ENCODE measurements at places on chromosomes 13 and 19.

DNA sequence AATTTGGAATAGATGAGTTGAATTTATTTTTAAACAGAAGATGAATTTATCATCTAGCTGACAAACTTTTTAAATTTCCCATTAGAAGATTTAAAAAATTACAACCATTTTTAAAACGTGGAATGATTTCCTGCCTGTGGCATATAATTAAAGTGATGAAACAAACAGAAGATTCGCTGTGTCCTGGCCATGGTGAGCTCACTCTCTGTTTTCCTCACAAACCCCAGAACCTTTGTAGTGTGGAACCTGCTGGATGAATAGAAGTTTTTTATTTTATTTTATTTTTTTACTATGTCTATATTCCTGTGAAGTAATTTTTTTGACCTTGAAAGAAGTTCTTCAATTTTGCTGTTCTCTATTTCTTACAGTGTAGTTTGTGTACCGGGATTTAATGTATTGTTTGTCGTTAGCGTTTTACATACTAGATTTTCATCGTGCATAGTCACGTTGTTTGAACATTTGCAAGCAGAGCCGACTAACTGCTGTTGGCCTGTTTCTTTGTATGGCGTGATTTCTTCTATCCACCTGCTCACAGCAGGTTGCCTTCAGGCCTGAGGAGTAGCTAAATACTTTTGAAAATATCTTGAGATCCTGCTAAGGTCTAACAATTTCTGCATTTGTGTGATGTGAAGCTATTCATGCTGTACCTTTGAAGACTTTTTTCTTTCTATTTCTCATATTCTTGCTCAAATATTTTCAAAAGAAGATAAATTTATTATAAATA, 149.2 kb downstream of the GGACT start:
- DNase-seq, result no peak

- no peak for DNase-seq
Observed at GRCh38 chr19:53982611-53983010, 8.8 kb upstream of the CACNG6 start.

GRCh38 chr13:44930963-44931623, 58.2 kb downstream of the NUFIP1 start:
- no peak for DNase-seq

DNA sequence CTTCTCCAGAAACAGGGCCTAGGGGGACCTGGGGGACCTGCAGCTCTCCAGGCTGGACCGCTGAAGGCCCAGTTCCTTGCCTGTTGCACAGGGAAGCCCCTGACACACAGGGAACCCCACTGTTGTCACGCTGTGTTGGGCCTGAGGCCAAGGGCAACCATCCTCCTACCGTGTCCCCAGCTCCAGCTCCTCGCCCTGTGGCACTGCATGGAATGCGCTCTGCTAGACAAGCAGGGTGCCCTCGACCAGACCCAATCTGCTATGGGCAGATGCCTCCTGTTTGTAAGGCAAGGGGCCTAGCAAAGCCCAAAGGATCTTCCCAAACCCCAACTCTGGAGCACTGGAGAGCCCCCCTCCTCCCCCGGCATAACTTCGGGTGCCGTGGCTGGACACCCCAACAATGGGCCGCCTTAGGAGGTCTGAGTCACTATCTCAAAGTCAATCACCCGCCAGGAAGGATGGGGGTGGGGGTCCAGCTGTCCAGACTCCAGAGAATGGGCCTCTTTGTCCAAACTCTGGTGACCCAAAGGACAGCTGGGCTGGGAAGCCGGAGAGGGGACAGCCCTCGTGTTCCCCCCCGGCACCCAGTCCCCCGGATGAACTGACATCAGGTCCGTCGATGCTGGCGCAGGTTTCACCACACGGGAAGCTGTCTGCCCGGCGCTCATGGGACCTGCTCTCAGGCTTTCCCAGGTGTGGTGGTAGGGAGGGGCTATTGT, 3.7 kb downstream of the BRSK1 start:
- DNase-seq, result no peak

- no peak for DNase-seq
Observed at GRCh38 chr13:111242585-111242984, 77.9 kb upstream of the TEX29 start.

- peak; percentile 20 for DNase-seq
Observed at GRCh38 chr19:17394891-17395415, 957 bp upstream of the CCDC194 start.

- DNase-seq, result no peak
Observed at GRCh38 chr19:43545276-43545675, 12.3 kb downstream of the ZNF575 start.

DNA sequence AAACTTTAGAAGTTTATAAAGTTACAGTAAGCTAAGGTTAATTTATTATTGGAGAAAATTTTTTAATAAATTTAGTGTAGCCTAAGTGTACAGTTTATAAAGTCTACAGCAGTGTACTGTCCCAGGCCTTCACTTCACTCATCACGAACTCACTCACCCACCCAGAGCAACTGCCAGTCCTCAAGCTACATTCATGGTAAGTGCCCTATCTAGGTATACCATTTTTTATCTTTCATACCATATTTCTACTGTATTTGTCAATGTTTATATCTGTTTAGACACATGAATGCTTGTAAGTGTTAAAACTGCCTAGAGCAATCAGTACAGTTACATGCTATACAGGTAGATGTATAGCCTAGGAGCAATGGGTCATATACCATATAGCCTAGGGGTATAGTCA, 12.5 kb downstream of the INTS6 start:
- no peak for DNase-seq

GRCh38 chr13:95185311-95185710, 115.9 kb downstream of the ABCC4 start:
- no peak for DNase-seq

DNA sequence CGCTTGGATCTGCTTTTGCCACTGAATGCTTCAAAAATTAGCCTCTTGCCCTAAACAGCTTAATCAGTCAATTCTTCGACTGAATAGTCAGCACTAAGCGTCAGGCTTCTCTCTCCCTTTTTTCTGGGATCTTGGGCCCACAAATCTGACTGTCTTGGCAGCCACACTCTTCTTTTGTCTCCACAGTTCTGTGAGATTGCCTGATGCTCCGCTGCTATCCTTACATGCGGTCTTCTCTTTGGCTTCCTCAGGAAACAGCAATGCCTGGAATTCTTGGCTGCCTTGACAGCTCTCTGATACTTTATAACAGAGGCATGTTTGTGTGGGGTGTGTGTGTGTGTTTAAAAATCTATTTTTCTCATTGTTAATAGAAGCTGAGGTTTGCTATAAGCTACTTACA, 32.6 kb downstream of the ERCC5 start:
- no peak for DNase-seq

GRCh38 chr19:4980838-4981680, 12.1 kb downstream of the KDM4B start:
- no peak for DNase-seq

- DNase-seq, result no peak
Observed at GRCh38 chr19:14540741-14541525, 11.5 kb downstream of the TECR start.

DNA sequence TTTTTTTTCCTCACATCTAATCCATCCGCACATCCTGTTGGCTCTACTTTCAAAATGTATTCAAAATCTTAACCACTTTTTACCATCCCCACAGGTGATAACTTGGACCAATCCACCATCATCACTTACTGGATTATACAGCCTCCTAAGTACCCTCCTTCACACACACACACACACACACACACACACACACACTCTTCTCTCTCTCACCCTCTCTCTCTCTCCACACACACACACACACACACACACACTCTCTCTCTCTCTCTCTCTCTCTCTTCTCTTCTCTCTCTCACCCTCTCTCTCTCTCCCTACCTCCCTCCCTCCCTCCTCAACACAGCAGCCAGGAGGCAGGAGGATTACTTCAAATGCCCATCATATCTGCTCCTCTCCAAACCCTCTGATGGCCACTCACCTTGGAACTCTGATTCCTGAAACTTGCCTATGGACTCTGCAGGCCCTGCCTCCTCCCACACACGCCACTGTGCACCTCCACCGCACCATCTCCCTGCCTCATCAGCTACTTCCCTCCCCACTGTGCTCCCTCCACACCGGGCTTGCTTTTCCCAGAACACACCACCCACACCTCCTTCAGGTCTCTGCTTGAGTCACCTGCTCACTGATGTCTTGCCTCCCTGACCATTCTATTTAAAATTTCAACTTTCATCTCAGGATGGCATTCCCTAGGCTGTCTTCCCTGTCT, 39.7 kb downstream of the RCBTB2 start:
- no peak for DNase-seq

GRCh38 chr19:8404391-8405151, 8.5 kb upstream of the MARCHF2 start:
- DNase-seq, result no peak
